ENCODE measurements at places on chromosomes 2 and 18. TPM values are rescaled to one million over a fixed set of nuclear protein-coding genes. Genes with fewer than 3 reads are reported as not detected.

The RTP5 gene
- total RNA-seq, result not detected

The UGT1A10 gene
- not detected for total RNA-seq

The DNAJC5G gene
- total RNA-seq, result not detected

The RASGRP3 gene
- 0.19 TPM for total RNA-seq

The MROH2A gene
- not detected for total RNA-seq

The PFN4 gene
- not detected for total RNA-seq

The ZNF638 gene
- total RNA-seq, result 55.8 TPM

The SIX3 gene
- total RNA-seq, result not detected

The SERPINB12 gene
- 0.28 TPM for total RNA-seq

The PLGLB2 gene
- not detected for total RNA-seq

The ERBB4 gene
- not detected for total RNA-seq

The TACR1 gene
- not detected for total RNA-seq

The INHA gene
- total RNA-seq, result not detected

The LYG1 gene
- total RNA-seq, result not detected
